ENCODE measurements at places on chromosomes 5 and 9.

- DNase-seq, result no peak
Measured at GRCh38 chr9:83724436-83724835, 16.7 kb upstream of the UBQLN1 start.

GRCh38 chr5:14595189-14595588 lies 13.6 kb downstream of the OTULINL start:
- no peak for DNase-seq

DNA sequence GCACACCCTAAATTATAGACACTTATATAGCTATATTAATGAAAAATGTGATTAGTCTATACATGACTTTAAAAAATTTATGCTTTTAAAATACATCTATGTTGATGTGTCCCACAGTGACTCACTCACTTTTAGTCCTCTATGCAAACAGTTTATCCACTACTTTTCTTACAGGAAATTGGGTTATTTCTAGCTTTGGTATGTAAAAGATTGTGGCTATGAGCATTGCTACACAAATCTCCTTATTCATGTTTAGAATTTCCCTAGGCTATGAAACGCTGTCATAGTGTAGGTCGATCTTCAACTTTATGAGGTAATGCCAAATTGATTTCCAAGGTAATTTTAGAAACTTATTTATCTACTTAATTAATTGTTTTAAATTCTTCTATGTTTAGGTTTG lies 687.4 kb downstream of the PRR16 start:
- DNase-seq, result no peak

DNA sequence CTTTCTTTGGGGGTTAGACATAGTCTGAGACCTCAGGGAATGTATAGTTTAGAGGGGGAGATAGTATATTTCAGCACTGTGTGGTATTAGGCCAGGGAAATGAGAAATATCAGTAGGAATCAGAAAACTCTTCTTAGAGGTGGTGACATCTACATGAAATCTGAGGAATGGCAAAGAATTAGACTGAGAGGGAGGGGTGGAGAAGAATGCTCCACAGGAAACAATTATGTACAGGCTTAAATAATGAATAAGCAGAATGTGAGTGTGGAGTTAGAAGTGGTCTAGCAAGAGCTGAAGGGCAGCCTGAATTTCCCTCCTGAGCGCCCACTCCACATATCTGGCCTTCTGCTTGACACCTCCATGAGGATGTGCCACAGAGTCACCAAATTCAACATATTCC lies 3.6 kb upstream of the MACIR start:
- DNase-seq, result no peak

GRCh38 chr9:120571443-120572257 lies 8.3 kb downstream of the CDK5RAP2 start:
- peak; percentile 69 for DNase-seq

DNA sequence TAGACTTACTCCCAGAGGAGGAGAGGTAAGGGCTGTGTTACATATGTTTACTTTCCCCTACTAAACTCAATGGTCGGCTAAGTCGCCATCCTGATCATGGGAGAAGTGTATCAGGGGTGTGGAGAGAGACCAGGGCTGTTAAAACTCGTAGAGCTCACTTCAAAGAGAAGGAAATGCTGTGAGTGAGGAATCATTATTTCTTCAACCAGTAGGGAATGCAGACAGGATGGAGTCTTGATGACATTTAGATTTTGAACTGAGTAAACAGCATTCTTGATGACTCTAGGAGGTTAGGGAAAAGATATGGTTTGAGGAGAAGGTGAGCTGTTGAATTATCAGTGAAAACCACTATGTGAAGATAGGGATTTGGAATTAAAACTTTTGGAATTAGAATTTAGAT lies 17.3 kb downstream of the RECK start:
- no peak for DNase-seq

All from anterior cingulate cortex (tissue), 58 donors.